Sciatic nerve (tissue), 2 donors: ENCODE measurements at places on chromosomes 3 and 15.

DNA sequence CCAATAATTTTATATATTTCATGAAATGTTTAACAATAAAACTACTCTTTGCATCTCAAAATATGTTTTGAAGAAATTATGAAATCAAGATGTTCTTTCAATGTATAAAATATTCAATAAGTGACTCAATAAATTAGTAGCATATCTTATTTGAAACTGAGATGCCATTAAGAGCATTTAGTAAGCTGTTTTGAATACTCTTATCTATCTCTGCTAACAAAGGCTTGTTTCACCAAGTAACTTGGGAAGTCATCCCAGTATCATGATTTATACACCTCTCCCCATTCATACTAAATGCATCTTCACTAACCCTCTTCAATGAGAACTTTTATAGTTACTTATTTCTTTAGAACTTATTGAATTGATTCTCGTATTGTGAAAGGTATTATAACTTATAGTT, 43.1 kb downstream of the TNIK start:
- no peak for DNase-seq

DNA sequence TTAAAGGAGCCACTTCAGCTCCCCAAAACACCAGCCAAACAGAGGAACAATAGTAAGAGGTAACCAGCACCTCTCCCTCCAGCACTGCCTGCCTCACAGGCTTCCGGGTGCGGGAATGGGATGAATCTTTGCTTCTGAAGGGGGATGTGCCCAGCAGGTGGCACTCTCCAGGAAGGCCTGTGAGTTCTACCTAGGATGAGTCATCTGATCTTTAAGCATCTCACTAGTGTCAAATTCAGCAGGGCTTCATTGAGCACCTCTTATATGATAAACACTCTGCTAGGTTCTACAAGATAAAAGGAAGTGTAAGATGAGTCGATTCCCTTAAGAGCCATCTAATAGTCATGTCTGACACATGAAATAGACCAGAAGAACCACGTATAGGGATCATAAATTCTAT, 237.4 kb upstream of the UMPS start:
- DNase-seq: no peak

DNA sequence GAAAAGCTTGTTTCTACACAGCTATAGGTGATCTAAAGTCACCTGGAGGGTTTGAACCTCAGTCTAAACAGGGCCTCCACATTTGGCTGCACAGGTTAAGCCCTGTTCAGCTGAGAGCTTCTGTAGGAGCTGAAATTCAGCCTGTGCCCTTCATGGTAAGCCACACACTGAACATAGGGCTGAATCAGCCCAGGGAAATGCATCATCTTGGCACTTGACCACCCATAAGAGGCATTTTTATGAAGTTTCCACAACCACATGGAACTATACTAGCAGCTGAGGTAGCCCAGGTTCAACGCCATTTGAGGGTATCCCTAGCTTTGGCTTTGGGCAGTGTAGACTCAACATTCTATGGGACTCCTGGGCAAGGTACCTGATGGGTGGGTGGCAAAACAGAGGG, 126.8 kb downstream of the FAM174B start:
- DNase-seq: no peak

GRCh38 chr3:135994708-135995337, 29.3 kb downstream of the PPP2R3A start:
- DNase-seq: no peak

DNA sequence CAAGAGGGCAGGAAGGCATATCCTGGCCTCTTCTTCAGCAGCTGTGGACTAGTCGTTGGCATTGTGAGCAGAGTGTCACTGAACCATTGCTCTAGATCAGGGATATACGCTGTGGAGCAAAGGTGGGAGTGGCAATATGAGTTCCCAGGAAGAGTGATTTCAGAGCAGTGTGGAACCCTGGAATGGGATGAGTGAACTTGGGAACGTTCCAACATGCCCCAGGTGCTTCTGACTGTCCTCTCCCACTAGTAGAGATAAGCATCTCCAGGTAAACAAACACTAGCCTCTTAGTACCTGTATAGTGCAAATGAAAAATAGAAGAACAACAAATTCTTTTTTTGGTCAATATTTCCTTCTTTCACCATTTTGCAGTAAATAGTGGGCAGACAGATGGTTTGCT, 123.6 kb upstream of the VEPH1 start:
- no peak for DNase-seq

- DNase-seq: no peak
Observed at GRCh38 chr3:16112910-16113504, 61.5 kb upstream of the GALNT15 start.

GRCh38 chr15:83775738-83776137, 121.8 kb downstream of the ADAMTSL3 start:
- DNase-seq: no peak

- no peak for DNase-seq
Observed at GRCh38 chr3:87423336-87423735, 147.0 kb upstream of the POU1F1 start.

- no peak for DNase-seq
Observed at GRCh38 chr15:92907896-92908712, 8.0 kb downstream of the CHD2 start.

DNA sequence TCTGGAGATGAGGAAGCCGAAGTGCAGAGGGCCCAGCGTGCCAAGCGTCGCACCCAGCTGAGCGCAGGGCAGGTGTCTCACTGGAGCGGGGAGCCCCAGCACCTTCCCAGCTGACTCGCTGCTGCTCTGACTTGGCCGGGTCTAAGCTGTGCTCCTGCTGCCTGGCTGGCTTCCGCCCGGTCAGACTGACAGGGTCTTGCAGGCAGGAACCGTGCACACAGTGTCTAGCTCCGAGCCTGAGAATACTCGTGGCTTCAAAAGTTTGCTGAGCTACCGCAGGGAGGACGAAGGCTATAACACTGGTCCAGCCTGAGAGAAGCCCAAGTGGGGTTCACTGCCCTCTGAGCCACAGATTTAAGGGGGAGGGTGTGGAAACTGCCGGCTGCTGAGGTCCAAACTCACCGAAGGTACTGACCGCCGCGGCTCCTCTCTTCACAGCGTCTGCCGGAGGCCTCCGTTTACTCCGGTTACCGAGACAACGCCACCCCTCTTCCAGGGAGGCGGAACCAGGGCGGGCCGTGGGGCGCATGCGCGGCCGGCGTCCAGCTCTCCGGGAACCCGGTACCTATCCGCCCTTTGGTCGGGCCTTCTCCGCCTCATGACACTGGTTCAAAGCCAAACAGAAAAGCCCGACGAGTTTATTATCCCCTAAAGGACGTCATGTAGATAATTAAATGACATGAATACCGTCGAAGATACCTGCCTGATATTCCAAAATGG, at the start of gene CFAP44:
TSS of gene CFAP44 (minus strand) at position 443 of the 720 bp plus-strand sequence. CDS start 7,829 bp downstream, outside the sequence.
- peak; percentile 88 for DNase-seq

DNA sequence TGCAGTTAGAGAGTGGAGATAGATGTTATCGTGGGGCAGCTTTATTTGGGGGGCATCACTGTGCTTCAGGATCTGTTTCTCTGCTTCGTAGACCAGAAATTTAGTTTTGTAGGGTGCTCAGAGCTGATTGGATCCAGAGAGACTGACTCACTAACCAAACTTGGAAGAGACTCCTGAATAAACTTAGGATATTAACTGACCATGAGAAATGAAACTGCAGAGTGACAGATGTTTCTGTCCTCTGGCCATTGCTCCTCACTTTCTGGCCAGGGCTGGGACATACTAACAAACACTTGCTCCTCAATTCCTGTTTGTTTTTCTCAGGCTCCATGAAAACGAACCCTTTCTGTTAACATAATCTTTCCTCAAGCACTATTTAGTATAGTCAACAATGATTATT, 4.3 kb downstream of the ZNF592 start:
- no peak for DNase-seq

- no peak for DNase-seq
Observed at GRCh38 chr3:158769952-158770740, 31.7 kb upstream of the MFSD1 start.

DNA sequence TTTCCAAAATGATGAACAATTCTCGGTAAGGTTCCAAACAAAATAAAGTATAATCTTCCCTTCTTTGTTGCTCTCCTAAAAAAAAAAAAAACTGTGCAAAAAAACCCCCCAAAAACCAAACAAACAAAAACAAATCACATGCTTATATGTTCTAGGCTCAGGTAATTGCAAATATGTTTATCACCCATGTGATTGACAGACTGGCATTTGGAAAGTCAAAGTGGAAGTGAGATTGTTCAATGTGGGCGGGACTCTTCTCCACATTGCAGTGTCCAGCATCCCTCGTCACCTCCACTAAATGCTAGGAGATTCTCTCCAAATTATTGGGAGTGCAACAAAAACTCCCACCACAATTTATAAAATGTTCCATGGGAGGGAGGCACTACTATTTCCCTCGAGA, 57.6 kb upstream of the CACNA1D start:
- no peak for DNase-seq

GRCh38 chr3:191227541-191227940, 28.5 kb downstream of the OSTN start:
- no peak for DNase-seq

DNA sequence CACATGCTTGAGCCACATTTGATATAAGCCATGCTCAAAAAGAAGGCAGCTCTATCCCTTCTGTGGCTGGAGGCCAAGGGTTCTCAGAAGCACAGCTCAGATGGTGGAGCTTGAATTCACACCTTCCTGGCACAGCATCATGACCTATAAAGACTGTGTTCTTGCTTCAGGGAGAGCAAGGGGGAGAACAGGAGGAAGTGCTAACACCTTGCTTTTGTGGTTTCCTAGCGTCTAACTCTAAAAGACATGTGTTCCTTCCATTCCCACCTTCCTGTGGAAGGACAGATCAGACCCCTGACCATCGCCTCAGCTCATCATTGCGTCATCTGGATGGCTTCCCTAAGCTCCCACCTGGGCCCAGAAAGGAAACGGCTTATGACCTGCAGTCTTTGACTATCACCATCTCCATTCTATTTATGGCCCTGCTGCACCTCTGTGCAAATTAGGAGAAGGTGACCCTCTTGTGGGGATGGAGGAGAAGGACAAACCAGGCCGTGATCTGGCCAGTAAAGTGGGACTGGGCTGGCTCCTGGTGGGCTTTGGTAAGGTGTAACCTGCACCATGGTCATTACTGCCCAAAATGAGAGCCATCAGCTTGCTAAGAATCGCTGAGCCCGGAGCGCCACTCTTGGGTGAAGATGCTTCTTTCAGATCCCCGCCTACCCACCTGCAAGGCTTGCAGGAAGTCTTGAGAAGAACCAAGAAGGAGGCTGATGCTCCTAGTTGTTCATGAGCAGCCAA, 128.5 kb downstream of the SERPINI1 start:
- DNase-seq: no peak

- no peak for DNase-seq
Observed at GRCh38 chr15:25939122-25939521, 76.0 kb upstream of the ATP10A start.

- no peak for DNase-seq
Observed at GRCh38 chr3:127256138-127256537, 31.7 kb downstream of the PRR20G start.

GRCh38 chr15:99452010-99452409, 113.8 kb upstream of the MEF2A start:
- no peak for DNase-seq

DNA sequence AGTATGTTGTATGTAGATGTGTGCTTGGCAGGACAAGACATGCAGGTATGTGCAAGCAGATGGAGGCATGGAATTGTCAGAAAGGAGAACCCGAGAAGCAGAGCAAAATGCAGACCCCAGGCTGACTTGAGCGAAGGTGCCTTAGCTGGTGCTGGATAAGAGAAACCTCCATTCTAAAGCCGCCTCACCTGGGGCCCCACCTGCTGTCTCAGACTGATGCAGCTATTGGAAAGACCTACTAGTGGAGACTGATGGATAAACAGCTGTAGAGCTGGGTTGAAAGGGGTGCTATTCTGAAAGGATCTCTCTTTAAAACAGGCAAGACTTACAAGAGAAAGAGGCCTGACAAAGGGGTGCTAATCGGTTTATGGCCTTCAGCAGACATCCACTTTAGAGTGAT, 86.2 kb downstream of the EPHB1 start:
- DNase-seq: no peak

DNA sequence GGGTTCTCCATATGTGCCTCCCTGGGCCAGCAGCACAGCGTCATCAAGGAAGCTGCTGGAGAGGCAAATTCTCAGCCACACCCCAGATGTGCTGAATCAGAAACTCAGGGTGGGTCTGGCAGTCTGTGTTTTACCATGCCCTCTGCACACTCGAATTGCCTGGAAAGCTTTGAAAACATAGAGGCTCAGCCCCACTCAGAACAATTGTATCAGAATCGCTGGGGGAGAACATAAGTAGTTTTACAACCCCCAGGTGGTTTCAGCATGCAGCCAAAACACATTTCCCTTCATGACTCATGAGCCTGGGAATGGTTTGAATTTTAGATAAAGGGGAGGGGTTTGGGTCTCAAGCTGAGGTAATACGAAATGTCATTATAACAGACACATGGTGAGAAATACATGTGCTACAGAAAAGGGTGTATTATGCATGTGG, 9.6 kb downstream of the TGM4 start:
- DNase-seq: no peak

DNA sequence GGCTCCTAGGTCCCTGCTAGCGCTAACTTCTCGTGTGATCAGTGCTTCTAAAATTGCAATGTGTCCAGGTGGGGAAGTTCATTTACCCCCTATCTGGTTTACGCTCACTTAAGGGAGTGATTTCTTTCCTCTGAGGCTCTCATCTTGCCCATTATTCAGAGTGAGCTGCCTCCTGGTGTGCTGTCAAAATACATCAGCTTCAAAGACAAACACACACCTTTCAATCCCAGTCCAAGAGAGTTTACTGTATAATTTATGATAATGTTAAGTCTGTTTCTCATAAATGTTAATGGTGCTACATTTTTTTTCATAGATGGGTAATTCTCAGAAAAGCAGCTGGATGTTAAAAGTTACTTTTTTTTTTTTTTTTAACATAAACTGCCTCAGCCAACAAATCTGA, 112.3 kb downstream of the RORA start:
- no peak for DNase-seq

GRCh38 chr3:145696011-145696410, 465.0 kb downstream of the PLOD2 start:
- no peak for DNase-seq

DNA sequence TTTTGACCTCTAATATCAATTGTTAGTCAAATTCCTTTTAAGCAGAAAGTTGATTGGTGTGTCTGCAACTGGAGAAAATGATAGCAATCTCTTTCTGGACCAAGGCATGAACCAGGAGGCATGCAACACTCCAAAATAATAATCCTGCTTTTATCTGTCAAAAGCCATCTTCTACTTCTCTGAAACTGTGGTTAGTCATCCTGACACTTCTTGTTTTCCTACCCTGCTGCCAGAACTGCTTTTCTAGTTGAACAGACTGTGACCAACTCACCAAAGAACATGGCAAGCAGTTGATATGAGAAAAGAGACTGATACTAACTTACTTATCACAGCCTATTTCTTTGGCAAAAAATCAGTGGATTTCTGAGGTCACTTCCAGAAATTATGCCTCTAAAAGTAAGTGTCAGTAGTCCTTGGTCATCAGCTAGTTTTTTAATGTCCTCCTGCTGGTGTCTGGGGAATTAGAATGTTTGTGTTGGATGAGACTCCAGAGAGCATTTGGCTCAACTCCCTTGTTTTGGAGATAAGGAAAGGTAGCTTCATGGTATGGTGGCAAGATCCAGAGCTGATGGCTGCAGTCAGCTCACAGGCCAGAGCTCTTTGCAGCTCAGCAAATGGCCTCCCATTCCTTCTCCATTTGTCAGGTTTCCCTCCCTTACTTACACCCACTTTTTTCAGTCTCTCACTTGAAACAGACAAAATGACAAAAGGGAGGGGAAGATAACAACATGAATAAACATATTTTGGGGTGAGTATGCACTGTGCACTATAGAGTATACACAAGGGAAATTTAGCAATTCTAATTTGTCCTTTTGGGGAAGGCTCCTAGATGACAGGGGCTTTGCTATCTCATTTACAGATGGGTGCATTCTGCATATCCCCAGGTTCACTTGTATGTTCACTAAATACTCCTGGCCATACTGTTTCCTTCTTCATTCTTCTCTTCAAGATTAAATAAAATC, 7.0 kb downstream of the CRYGS start:
- DNase-seq: no peak
